ENCODE measurements at places on chromosomes 13 and 19. TPM values are rescaled to one million over a fixed set of nuclear protein-coding genes. Genes with fewer than 3 reads are reported as not detected.

Gene PPP1R15A
- total RNA-seq, result 52.0 TPM

Gene CLDN10
- not detected for total RNA-seq

Gene ZNF317
- 31.9 TPM for total RNA-seq

Gene FBXW9
- total RNA-seq, result 7.0 TPM

Gene PSG7
- not detected for total RNA-seq

Gene GPR180
- 9.7 TPM for total RNA-seq

DNA sequence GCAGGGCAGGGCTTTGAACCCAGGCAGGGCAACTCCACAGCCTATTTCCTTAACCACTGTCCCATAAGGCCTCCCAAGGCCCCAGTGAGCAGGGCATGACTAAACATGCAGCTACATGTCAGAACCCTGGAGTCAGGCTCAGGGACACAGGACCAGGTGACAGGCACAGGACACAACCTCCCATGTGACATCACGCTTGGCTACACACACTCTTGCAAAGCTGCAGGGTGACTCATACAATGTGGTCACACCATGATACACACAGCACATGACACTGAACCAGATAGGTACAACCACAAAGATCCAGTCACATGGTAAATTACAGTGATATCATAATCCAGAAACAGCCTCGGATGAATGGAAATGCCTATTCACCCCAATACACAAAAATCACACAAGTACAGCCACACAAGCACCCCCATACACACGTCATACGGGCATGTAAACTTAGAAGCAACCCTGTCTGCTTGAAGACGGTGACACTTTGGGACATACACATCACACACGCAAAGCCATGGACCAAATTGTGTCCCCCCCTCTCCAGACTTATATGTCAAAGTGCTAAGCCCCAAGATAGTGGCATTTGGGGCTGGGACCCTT, 14.5 kb downstream of the KLK4 start:
- peak; percentile 46 for DNase-seq
- H3K27ac ChIP-seq, result no peak overlapping the region
- H3K4me1 ChIP-seq, result no peaks in the 10 kb centered on the region
- no peak overlapping the region for H3K4me3 ChIP-seq

DNA sequence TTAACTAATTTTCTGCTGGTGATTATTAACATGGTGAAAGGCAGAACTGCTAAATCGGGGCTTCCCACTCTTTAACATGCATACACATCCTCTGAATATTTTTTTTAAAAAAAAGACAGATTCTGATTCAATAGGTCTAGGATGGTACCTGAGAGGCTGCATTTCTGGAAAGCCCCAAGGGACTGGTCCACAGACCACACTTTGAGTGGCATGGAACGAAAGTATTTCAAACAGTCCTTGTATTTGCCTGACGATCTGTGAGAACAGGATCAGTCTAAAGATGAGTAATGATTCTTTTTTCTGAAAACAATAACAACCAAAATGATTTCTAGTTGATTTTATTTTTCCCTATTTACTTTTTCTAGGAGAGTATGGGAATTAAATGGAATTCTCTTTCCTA, 16.7 kb upstream of the SPART start:
- DNase-seq, result no peak
- H3K4me1 ChIP-seq, result no peaks in the 10 kb centered on the region
- peaks cover 3% of the 10 kb centered on the region for H3K27me3 ChIP-seq
- no peaks in the 10 kb centered on the region for H3K36me3 ChIP-seq
- no peak overlapping the region for H3K27ac ChIP-seq

GRCh38 chr13:50386541-50387050, 371.4 kb downstream of the KCNRG start:
- H3K4me1 ChIP-seq, result peaks cover 7% of the 10 kb centered on the region
- no peak for DNase-seq
- peaks cover 2% of the 10 kb centered on the region for H3K27me3 ChIP-seq
- peaks cover 2% of the 10 kb centered on the region for H3K36me3 ChIP-seq
- H3K4me3 ChIP-seq, result no peak overlapping the region

GRCh38 chr19:18932216-18932841, 8.7 kb downstream of the HOMER3 start:
- H3K27ac ChIP-seq, result no peak overlapping the region
- peaks cover 12% of the 10 kb centered on the region for H3K27me3 ChIP-seq
- DNase-seq, result peak; percentile 90
- peak overlapping the region; percentile 71 for H3K4me3 ChIP-seq
- peaks cover 5% of the 10 kb centered on the region for H3K36me3 ChIP-seq

DNA sequence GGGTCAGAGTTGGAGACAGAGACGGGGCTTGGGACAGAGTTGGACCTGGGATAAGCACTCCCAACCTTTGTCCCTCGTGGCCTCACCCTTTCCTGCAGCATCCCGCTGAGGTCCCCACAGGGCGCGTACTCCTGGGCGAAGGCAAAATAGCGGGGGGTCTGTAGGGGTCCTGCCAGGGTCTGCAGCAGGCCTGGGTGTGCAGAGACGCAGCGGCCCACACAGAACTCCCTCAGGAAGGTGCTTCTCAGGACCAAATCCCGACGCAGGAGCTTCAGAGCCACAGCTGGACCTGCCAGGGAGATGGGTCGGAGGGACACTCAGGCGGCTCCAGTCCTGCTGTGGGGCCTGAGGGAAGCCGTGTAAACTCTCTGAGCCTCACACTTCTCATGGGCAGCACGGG, 1.3 kb downstream of the SBK3 start:
- H3K27me3 ChIP-seq, result peaks cover 19% of the 10 kb centered on the region
- H3K36me3 ChIP-seq, result no peaks in the 10 kb centered on the region
- H3K4me1 ChIP-seq, result no peaks in the 10 kb centered on the region
- H3K4me3 ChIP-seq, result no peak overlapping the region

DNA sequence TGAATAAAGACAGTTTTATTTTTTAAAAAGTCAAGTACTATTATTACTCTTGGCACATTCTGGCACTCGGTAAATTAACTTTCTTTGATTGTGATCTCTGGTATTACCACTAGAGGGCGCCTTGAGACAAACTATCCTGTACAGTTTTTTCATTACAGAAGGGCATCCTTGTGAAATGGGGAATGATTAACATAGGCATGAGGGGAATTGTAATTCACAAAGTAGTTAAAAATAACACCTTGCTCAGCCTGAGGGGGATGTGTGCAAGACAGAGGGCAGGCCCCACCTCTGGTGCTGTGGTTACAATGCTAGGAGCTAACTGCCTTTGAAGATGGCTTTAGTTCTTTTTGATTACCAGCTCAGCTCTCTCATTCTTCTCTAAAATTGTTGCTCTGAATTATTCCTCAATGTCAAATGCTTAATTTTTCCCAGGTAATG, 24.2 kb upstream of the C1QTNF9B start:
- H3K27me3 ChIP-seq, result peaks cover 20% of the 10 kb centered on the region
- no peak for DNase-seq
- H3K4me1 ChIP-seq, result no peaks in the 10 kb centered on the region
- H3K27ac ChIP-seq, result no peak overlapping the region
- no peaks in the 10 kb centered on the region for H3K36me3 ChIP-seq

- no peaks in the 10 kb centered on the region for H3K27me3 ChIP-seq
- H3K4me1 ChIP-seq, result no peaks in the 10 kb centered on the region
- no peak overlapping the region for H3K4me3 ChIP-seq
- no peaks in the 10 kb centered on the region for H3K36me3 ChIP-seq
- no peak overlapping the region for H3K27ac ChIP-seq
- no peak for DNase-seq
These were observed 1034.9 kb downstream of the PCDH9 start for GRCh38 chr13:66195238-66195637.

GRCh38 chr13:109214393-109214792, 572.0 kb downstream of the IRS2 start:
- no peak for DNase-seq
- H3K4me1 ChIP-seq, result no peaks in the 10 kb centered on the region
- no peak overlapping the region for H3K27ac ChIP-seq
- peaks cover 5% of the 10 kb centered on the region for H3K27me3 ChIP-seq
- no peaks in the 10 kb centered on the region for H3K36me3 ChIP-seq

- H3K4me1 ChIP-seq, result no peaks in the 10 kb centered on the region
- no peak overlapping the region for H3K27ac ChIP-seq
- DNase-seq, result no peak
- H3K4me3 ChIP-seq, result no peak overlapping the region
These were observed 1407.1 kb downstream of the UQCRFS1 start for GRCh38 chr19:27805848-27806247.

- peaks cover 18% of the 10 kb centered on the region for H3K4me1 ChIP-seq
- H3K27ac ChIP-seq, result no peak overlapping the region
- no peak overlapping the region for H3K4me3 ChIP-seq
- no peaks in the 10 kb centered on the region for H3K36me3 ChIP-seq
- H3K27me3 ChIP-seq, result peaks cover 1% of the 10 kb centered on the region
These were observed 60.8 kb upstream of the MYCBP2 start for GRCh38 chr13:77387607-77388200.

DNA sequence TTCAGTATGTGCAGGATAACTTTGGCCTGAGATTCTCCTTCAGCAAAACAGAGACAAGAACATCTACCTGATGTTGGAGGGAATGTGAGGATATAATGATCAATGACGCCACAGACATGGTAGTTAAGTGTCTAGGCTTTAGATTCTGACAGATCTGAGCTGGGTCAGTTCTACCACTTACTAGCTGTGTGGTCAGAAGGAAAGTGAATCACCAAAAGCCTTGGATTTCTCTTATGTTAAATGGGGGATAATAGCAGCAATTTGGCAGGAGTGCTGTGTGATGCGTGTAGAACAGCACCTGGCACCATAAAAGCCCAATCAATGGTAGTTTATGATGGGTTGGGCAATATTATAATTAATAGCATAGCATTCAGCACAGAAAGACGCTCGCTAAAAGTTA, 41.7 kb downstream of the RXFP2 start:
- no peaks in the 10 kb centered on the region for H3K36me3 ChIP-seq
- no peak for DNase-seq
- H3K27me3 ChIP-seq, result peaks cover 6% of the 10 kb centered on the region
- H3K27ac ChIP-seq, result no peak overlapping the region

- no peaks in the 10 kb centered on the region for H3K4me1 ChIP-seq
- H3K27ac ChIP-seq, result no peak overlapping the region
- no peaks in the 10 kb centered on the region for H3K36me3 ChIP-seq
- no peak for DNase-seq
- H3K4me3 ChIP-seq, result no peak overlapping the region
- peaks cover 6% of the 10 kb centered on the region for H3K27me3 ChIP-seq
These were observed 9.3 kb upstream of the CPAMD8 start for GRCh38 chr19:17035842-17036424.

DNA sequence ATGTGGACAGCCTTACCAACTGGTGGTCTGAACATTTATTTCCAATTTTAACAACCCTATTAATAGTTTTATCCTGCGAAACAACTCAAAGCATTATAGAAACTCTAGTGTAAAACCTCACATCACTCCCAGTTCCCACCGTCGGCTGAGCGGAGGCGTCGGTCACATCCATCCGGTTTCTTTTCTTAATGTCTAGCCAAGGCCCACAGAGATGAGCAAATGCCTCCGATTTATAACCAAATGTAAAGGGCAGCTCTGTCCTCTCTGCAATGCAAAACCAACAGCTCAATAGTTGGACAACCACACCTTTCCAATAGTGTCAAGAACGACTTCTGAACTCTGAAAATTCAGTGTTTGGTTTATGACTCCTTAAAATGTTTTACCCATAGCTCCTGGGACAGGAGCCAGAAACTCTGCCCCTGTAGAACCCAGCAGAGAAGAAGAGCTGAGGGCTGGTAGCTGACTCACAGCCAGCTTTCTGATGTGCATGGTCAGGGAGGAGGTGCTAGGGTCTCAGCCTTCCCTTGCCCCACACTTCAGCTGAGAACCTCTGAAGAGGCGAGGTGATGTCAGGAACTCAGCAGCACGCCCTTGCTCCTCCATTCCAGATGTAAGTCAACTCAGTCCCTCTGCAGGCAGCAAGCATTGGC, 90.2 kb upstream of the UQCRFS1 start:
- DNase-seq, result no peak
- peaks cover 11% of the 10 kb centered on the region for H3K27me3 ChIP-seq
- H3K36me3 ChIP-seq, result no peaks in the 10 kb centered on the region
- H3K27ac ChIP-seq, result no peak overlapping the region
- H3K4me1 ChIP-seq, result no peaks in the 10 kb centered on the region
- H3K4me3 ChIP-seq, result no peak overlapping the region

All from activated CD4-positive, alpha-beta memory T cell treated with anti-CD3 and anti-CD28 coated beads for 36 hours (primary cell).